ENCODE measurements at places on chromosomes 7 and 10.
A peak's percentile ranks its signal among the peaks of the same experiment; 100 is the strongest.

GRCh38 chr7:112882511-112882910 lies 92.3 kb upstream of the TMEM168 start:
- no peak for DNase-seq

- DNase-seq: no peak
Measured at GRCh38 chr10:1366322-1366691, 310.1 kb downstream of the WDR37 start.

GRCh38 chr10:77383861-77384553 lies 253.6 kb downstream of the KCNMA1 start:
- no peak for DNase-seq

- DNase-seq: no peak
Measured at GRCh38 chr10:5940807-5941218, 36.5 kb downstream of the IL15RA start.

DNA sequence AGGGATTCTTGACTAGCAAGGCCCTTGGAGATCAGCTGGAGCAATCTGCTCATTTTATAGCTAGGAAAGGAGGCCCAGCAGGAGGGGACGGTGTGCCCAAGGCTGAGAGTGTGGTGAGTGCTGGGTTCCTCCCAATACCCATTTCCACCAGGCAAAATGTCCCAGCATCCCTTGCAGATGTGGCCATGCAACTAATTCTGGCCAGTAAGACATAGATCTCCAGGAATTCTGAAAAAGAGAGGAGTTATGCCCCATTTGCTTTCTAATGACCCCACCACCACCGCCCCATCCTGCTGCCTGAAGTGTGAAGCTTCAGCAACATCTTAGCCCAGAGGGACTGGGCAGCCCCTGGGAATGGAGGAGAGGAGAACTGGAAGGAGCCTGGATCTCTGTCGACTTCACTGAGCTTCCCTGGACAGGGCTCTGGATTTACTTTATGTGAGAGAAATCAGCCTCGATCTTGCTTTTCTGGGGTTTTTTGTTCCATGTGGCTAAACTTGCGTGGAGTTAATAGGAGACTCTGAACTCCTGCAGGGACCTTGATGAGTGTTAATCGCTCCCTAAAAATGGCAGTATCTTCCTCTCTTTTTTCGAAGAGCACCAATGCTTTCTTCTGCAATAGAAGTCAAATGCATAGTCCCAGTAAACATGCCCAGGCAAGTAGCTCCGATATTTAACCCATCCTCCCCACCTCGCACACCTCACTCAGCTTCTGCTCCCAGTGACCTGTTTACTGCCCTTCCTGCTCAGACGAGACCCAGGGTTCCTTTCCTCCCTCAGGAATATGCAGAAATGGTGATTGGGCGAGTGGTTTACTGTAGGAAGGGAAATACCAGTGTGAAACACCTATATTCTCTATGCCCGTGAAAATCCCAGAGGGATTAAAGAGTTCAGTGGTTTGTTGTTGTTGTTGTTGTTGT lies 127.5 kb upstream of the GPR26 start:
- DNase-seq: no peak

- no peak for DNase-seq
Measured at GRCh38 chr10:15225511-15225910, 57.0 kb upstream of the NMT2 start.

DNA sequence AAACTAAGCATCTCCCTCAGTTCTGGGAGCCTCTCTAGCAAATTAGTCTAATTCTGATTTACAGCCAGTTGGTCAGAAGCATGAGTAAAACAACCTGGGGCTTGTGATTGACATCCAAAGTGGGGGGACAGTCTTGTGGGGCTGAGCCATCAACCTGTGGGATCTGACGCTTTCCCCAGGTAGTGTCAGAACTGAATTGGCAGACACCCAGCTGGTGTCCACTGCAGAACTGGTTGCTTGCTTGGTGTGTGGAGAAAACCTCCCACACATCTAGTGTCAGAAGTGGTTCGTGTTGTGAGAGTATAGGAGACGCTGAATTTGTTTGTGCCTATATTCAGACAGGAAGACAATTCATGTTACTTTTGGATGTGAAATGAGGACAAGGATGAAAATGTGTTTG lies 92.2 kb upstream of the PDCD4 start:
- no peak for DNase-seq

- DNase-seq: no peak
Measured at GRCh38 chr7:30142710-30143109, 7.9 kb downstream of the MTURN start.

DNA sequence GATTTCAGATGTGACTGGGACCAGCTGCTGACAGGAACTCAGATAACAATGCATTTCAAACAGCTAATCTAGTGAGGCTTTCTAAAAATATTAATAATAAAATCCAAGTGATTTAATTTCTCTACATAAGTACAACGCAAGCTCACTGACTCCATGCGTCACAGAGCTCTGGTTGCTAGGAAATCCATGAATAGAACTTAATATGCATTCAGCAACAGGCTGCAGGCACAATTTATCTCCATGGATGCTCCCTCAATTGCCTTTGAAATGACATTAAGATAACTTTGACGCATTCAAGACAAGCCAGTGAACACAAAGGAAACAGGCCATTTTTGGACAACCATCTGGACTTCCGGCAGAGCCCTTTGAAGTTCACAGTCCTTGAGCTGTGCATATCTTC lies 118.7 kb upstream of the COL1A2 start:
- no peak for DNase-seq

- DNase-seq: no peak
Measured at GRCh38 chr7:16914771-16915170, 33.0 kb upstream of the AGR3 start.

- peak; percentile 45 for DNase-seq
Measured at GRCh38 chr10:124992462-124993344, 50.8 kb downstream of the ZRANB1 start.

GRCh38 chr7:130275826-130276297 lies 9.2 kb downstream of the CPA2 start:
- DNase-seq: no peak

- no peak for DNase-seq
Measured at GRCh38 chr7:27593226-27593625, 69.5 kb downstream of the HIBADH start.

DNA sequence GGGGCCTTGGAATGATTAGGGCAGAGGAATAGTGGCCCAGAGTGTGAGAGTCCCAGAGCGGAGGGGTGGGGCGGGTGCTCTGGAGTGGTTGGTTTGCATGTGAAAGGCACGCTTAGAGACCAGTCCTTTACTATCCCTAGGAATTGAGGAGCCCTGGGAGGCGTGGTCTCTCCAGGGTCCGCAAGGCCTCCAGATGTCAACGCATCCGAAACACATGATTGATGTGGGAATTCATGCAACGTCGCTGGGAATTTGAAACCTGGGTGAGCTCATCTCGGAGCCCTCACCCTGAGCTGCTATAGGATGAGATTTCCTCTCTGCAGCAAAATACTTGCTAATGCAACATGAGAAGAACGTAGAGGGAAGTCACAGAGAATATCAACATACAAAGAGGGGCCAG lies 51.2 kb downstream of the NPTX2 start:
- no peak for DNase-seq

DNA sequence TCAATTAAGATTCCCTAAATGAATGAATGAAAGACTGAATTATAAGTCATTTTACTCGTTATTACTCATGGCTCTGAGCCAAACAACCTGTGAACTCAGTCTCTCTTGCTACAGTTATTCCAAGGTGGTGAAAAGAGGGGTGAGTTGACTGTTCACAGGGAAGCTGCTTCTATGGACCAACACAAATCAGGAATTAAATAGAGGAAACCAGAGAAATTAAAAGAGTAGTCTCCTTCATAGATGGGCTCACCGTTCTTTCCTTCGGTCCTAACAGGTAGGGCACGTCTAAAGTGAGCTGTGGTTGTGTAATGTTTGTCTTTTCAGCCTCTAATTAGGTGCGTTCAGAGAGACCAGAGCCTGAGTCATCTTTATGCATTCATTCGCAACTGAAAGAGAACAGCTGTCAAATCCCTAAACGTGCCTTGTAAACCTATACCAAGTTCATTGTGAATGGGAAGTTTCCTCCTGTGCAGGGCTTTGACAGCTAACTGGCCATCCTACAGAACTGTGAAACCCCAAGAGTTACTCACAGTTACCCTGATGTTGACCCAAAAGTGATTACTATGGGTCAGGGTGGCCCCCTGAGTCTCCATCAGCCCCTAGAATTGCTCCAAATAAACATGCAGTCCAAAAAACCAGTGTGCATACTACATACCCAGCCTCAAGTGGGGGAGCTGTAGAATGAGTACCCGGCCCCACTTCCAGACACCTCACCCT lies 18.2 kb upstream of the C10orf53 start:
- DNase-seq: no peak

DNA sequence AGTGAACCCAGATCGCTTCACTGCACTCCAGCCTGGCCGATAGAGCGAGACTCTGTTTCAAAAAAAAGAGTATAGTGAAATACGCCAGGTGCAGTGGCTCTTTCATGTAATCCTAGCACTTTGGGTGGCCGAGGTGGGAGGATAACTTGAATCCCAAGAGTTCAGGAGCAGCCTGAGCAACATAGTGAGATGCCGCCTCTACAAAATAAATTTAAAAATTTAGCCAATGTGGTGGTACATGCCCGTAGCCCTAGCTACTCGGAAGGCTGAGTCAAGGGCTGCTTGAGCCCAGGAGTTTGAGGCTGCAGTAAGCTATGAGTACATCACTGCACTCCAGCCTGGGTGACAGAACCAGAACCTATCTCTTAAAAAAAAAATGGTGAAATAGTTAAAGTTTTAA lies 27.9 kb downstream of the TMEM60 start:
- no peak for DNase-seq

- DNase-seq: no peak
Measured at GRCh38 chr10:88958721-88959120, 6.1 kb upstream of the ACTA2 start.

DNA sequence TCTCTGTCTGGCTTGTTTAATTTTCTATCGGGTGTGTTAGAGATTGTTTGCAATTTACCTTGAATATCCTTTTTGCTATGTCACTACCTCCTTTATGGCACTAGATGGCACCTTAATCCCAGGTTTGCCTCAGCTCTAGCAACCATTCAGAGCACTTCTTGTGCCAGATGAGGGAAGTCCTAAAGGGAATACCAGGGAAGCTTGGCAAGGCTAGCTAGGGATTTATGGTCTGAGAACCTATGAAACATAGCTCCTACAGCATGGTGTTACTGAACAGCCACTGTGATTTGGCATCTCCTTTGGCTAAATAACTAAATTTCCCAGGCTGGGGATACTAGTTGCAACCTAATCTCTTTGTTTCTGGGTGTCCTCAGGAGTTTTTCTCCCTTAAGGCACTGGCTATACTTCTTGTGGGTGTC lies 69.0 kb upstream of the VOPP1 start:
- peak; percentile 64 for DNase-seq

DNA sequence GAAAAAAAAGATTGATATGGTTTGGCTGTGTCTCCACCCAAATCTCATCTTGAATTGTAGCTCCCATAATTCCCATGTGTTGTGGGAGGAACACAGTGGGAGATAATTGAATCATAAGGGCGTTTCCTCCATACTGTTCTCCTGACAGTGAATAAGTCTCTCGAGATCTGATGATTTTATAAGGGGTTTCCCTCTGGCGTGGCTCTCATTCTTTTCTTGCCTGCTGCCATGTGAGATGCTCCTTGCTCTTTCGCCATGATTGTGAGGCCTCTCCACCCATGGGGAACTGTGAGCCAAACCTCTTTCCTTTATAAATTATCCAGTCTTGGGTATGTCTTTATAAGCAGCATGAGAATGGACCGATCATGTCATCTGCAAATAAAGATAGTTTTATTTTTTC lies 29.4 kb upstream of the MAP3K8 start:
- no peak for DNase-seq

- DNase-seq: no peak
Measured at GRCh38 chr7:650339-651031, 76.0 kb upstream of the DNAAF5 start.

DNA sequence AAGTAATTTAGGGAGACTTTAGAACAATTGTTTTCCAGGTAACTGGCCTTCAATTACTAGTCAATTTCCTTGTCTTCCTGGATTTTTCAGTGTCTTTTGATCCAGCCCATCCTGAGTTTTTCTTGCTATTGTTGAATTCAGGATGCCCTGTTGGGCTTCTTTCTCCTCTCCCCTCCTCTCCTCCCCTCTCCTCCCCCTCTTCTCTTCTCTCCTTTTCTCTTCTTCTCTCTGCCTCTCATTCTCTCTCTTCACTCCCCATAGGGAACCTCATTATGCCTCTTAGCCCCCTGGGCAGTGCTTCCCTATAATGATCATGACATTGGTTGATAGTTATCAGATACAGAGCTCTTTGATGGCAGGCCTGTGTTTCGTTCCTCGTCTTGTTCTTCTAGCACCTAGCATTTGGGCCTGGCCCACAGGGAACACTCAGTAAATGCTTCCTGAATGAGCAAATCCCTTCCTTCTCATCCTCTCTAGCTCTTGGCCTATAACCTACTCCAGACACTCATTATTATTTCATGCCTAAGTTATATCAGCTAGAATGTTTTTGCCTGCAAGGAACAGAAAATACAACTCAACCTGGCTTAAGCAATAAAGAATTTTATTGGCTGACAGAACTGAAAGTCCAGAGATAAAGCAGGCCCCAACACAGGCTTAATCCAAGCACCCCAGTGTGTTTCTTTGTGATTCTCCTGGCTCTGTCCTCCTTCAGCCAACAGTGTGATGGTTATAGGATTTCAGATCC lies 56.8 kb downstream of the CACNB2 start:
- no peak for DNase-seq

- DNase-seq: no peak
Measured at GRCh38 chr10:91022924-91023699, 102.2 kb upstream of the ANKRD1 start.

GRCh38 chr10:17756557-17757217 lies 4.7 kb downstream of the TMEM236 start:
- peak; percentile 28 for DNase-seq

DNA sequence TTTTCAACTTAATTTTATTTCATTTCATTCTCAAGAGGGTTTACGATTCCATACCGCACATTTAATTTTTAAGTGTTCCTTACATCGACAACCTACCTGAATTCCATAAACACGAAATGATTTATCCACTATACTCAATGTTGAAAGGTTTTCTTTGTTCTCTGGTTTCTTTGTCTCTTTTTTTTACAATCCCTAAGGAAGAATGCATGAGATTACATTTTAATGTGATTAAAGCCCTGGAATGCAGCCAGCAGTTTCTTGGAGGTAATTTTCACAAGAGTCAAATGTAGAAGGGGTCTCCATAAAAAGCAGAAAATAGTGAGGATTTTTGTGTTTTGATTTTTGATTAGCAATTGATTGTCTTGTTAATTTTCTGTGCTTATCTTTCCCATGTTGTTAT lies 59.2 kb upstream of the ADCY1 start:
- DNase-seq: no peak

- peak; percentile 8 for DNase-seq
Measured at GRCh38 chr10:73218431-73219191, 28.4 kb downstream of the DNAJC9 start.

- DNase-seq: peak; percentile 80
Measured at GRCh38 chr10:128180843-128181242, 54.6 kb upstream of the MKI67 start.

- no peak for DNase-seq
Measured at GRCh38 chr7:36151921-36152755, 916 bp upstream of the EEPD1 start.

GRCh38 chr10:114576716-114577115 lies 81.4 kb downstream of the ABLIM1 start:
- DNase-seq: no peak
